Fibroblast of lung (primary cell): ENCODE measurements at places on chromosomes 6 and 20.
A peak's percentile ranks its signal among the peaks of the same experiment; 100 is the strongest.

DNA sequence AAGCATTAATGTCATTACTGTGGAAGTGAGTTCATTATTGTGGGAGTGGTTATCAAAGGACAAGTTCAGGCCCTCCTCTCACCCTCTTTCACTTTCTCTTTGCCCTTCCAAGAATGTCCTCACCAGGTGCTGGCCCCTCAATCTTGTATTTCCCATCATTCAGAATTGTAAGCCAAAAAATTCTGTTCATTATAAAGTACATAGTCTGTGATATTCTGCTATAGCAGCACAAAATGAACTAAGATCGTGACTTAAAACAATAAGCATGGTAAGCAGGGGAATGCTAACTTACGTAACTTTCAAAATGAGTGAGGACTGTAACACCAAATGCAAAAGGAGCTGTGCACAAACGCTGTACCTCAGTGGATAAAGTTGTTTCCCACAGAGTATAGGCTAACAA, 515.7 kb upstream of the BTBD3 start:
- no peak for DNase-seq

- peak; percentile 65 for DNase-seq
Observed at GRCh38 chr6:72861935-72862432, 240.1 kb downstream of the KCNQ5 start.

GRCh38 chr6:11681357-11681756, 97.2 kb downstream of the ADTRP start:
- DNase-seq: no peak

GRCh38 chr20:54433636-54434035, 41.8 kb upstream of the DOK5 start:
- DNase-seq: no peak

DNA sequence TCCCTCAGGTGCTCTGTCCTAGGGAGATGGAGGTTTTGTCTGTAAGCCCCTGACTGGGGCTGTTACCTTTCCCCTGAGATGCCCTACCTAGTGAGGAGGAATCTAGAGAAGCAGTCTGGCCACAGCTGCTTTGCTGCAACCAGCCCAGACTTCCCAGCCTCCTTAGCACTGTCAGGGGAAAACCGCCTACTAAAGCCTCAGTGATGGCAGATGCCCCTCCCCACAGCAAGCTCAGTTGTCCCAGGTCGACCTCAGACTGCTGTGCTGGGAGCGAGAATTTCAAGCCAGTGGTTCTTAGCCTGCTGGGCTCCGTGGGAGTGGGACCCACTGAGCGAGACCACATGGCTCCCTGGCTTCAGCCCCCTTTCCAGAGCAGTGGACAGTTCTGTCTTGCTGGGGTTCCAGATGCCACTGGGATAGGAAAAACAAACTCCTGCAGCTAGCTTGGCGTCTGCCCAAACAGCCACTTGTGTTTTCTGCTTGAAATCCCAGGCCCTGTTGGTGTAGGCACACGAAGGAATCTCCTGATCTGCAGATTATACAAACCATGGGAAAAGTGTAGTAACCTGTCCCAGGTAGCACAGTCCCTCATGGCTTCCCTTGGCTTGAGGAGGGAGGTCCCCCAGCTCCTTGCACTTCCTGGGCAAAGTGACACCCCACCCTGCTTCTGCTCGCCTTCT, 146.4 kb upstream of the PROKR2 start:
- no peak for DNase-seq

- no peak for DNase-seq
Observed at GRCh38 chr6:30163918-30164654, 740 bp downstream of the TRIM15 start.

DNA sequence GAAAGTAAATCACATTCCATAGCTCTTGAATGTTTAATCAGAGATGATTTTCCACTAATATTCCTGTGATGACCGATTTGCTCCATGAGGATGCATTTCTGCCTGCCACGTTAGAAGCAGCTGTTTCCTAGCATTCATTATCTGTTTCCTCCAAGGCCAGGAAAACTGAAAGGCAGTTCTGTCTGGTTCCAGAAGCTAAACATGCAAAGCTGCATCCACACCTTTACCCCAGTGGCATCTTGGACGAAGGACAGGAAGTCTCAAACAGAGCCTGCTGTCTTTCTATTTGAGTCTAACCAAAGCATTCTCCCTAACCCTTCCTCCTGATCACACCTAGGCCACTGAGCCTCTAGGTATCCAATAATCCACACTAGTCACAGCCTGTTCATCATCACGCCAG, 27.6 kb downstream of the CNKSR3 start:
- no peak for DNase-seq

GRCh38 chr6:19721766-19722377, 115.3 kb upstream of the ID4 start:
- DNase-seq: no peak

GRCh38 chr6:109609737-109610136, 81.3 kb downstream of the AK9 start:
- DNase-seq: no peak

DNA sequence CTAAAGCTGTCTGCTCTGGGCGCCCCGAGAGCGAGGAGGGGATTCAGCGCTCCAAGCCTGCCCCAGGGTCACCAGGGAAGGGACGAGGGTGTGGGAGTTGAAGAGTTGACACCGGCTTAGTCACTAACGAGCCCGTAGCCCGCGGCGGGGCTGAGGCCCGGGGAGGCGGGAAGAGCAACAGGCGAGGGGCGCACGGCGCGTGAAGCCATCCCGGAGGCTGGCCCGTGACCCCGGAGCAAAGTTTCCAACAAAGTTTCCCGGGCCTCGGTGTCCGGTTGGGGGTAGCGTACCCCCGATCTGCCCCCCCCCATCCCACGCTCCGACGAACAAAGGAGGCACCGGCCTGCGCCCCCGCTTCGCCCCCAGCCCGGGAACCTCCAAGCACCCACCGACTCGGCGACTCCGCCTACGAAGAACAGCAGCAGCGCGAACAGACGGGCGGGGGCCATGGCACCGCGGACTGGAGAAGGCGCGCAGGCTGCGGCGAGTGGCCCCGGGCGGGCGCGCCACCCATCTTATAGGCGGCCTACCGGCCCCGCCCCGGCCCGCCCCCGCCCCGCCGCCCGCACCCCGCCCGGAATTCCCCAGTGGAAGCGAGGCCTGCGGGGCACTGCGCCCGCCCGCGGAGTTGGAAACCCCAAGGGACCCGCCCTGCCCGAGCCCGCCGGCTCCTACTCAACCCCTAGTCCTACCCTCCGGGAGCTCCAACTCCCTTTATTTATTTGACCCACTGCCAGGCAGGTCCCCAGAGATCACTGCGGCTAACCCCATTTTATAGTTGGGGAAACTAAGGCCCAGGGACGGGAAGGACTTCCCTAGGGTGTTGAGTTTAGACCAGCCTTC, at the start of gene SDC4:
Gene SDC4, minus strand, starts transcription at position 489 of the 843 bp plus-strand sequence. Its CDS starts 40 bp downstream, at position 449.
- peak; percentile 62 for DNase-seq

DNA sequence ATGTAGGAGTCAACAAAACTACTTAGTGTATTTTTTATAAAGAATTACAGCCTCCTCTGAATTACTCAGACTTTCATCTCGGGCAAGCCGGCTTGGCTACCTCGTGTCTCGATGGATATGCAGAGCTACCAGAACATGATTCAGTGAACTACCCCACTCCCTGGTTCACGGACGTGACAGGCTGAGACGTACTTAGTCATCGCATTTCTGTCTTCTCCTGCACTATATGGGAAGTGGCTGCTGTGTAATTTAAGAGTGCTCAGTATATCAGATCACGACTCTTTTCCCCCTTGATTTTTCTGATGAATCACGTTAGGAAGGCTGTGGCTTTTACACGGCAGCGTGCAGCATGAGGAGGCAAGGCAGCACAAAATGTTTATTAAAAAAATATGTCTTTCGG, 302.7 kb upstream of the ZFP64 start:
- peak; percentile 79 for DNase-seq

DNA sequence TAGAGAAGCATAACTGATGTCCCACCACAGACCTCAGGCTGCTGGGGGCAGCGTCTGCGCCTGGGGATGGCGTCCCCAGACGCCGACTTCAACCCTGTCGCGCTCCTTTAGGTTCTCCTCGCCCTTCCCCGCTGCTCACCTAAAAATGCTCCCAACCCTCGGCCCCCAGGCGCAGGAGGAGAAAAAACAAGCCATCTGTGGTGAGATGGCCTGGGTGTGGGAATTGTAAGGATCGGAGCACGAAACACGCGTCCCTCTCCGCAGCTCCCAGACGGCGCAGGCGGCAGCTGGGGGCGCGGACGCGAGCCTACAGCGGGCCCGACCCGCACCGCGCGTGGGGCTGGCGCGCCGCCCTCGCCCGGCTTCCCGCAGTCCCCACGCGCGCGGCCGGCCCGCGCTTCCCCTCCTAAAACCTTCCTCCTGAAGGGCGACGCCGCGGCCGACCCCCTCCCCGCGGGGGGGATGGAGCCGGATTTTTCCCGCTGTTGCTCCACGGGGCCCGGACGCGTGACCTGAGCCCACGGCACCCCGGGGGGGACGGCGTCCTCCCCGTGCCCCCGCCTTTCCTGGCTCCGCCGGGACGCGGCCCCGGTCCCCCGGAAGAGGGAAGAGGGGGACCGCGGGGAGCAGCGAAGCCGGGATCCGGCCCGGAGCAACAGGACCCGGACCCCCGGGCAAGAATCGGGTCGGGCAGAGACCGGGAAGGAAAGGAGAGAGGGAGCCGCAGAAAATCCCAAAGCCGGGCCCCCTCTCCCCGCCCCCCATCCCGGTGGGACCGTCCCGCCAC, 611 bp downstream of the EPB41L2 start:
- no peak for DNase-seq

DNA sequence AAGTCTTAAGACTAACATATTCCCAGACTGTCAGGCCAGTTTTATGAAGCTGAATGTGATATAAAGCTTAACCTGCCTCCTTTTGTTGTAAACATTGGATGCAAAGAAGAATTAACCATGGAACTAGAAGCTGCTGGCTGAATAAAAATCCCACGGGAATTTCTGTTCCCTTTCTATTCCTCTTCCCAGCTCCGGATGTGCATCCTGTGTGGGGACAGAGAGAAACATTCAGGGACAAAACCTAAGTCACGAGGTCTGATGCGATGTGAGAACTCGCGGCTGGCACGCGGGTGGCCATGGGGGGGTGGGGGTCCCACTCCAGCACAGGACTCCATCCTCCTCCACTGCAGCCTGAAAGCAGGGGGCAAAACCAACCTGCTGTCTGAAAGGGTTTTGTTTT, 32.2 kb downstream of the RAMACL start:
- no peak for DNase-seq

DNA sequence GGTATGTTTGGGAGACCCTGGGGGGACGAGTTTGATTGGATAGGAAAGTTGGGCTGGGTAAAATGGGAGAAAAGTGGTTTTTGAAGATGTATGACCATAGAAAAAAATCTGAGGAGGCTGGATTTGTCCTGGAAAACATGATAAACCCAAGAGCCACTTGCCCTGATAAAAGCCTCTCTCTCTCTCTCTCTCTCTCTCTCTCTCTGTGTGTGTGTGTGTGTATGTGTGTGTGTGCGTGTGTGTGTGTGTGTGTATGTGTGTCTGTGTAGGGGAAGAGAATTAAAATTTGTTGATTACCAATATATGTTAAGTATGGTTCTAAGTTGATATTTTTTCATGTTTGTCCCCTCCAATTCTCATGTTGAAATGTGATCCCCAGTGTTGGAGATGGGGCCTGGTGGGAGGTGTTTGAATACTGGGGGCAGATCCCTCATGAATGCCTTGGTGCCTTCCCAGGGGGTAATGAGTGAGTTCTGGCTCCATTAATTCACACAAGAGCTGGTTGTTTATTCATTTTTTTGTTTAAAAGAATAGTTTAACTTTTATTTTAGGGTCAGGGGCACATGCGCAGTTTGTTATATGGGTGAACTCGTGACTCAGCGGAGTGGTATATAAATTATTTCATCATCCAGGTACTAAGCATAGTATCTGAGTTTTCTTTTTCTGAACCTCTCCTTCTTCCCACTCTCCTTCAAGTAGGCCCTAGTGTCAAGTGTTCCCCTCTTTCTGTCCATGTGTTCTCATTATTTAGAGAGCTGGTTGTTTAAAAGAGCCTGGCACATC, 208.8 kb downstream of the TFAP2B start:
- peak; percentile 13 for DNase-seq

DNA sequence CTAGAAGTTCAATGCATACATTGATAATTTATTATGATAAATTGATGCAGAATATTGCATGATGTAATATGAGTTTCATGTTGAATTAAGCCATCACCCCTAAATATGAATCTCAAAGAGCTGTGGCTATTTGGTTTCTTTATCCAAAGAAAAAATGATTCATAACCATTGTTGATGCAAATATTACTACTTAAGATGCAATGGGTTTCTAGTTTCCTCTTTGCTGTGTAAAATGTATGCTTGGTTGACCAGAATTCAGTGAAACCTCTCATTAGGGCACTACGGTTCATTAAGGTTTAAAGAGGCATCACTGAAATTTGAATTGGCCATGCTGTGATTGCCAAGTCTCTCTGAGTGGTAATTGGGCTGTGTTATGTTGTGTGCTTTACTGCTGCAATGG, 492.5 kb upstream of the FLRT3 start:
- DNase-seq: no peak

DNA sequence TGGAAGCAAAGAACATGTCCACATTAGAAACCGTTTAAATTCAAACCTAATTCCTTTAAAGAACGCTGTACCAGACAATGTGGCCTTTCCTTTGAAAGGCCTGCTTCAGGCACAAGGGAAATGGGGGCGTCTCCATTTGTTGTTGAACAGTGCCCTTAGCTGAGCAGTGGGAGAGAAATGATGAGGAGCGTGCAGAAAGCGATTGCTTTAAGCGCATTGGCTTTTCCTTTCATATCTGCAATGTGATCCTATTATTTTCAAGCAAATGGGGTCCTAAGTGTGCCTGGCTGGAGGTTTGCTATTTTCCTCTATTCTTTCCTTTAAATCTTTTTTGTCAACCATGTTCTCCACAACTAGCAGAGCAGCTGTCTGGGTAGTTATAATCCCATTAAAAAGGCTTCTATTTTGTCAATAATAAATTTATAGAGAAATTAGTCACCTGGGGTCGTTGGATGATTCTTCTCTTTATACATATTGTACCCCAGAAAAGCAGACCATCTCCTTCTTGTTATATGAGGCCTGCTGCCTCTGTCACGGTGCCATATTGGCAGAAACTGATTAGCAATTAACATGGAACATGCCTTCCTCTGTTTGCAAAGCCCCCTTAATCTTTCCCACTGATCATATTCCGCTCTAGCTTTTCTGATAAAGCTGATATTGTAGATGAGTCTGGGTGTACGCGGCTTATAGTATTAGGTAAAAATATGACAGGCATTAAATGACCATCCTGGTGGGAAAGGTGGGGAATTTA, 151.1 kb upstream of the JAG1 start:
- no peak for DNase-seq

DNA sequence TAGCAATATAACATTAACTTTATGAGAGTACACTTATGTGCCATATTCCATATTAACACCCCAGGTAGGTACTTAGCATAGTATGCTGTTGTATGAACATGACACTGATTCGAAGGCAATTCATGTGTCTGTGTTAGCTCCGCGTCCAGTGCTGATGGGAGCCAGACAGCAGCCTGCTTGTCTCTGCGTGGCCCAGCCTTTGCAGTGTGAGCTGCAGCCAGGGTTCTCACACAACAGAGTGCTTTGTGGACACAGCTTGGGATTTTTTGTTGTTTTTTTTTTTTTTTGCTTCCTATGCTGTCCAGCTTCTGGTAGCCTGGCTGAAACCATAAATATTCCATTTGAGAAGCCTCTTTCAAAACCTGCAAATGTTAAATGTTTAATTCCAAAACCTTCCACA, 350.9 kb downstream of the SMOC2 start:
- DNase-seq: no peak
